ENCODE measurements at places on chromosomes 4 and X.

GRCh38 chr4:38192516-38192915 lies 232.3 kb downstream of the PTTG2 start:
- DNase-seq, result no peak

GRCh38 chr4:1053080-1053661 lies 41.7 kb downstream of the FGFRL1 start:
- DNase-seq, result no peak

DNA sequence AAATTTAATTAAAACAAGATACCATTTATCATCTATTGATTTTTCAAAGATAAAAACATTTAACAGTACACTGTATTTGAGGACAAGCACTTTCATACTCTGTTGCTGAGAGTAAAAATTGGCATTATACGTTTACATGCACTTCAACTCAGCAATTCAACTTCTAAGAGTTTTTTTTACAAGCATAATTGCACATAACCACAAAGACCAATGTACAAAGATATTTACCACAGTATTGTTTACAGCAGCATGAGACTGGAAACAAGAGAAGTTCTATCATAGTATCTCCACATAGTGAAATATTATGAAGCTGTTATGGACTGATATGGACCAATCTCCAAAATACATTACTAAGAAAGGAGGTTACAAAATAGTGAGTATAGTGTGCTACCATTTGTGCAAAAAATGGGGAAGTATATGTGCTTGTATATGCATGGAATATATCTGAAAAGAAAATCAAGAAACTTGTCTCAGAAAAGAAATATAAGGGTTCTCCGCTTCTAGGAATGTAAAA lies 10.9 kb downstream of the GAB3 start:
- DNase-seq, result no peak

GRCh38 chrX:39869846-39870601 lies 227.7 kb downstream of the BCOR start:
- DNase-seq, result peak; percentile 44

DNA sequence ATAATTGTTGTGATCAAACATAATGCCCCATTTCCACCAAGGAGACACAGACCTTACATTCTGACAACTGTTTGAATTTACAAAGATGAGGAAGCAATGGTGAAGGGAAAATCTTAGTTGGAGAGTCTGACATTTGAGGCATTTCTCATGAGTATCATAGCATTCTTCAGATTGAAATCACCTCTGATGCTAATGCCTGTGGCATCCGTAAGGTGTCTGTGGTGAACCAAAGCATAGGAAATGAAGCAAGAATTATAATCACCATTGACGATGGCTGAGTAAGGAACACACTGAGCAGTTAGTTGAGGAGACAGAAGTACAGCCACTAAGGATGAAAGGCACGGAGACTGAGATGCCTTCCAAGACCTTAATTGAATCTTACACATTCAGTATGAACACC lies 575.7 kb downstream of the TRIML1 start:
- DNase-seq, result peak; percentile 58
